ENCODE measurements at places on chromosomes 13 and 19.

DNA sequence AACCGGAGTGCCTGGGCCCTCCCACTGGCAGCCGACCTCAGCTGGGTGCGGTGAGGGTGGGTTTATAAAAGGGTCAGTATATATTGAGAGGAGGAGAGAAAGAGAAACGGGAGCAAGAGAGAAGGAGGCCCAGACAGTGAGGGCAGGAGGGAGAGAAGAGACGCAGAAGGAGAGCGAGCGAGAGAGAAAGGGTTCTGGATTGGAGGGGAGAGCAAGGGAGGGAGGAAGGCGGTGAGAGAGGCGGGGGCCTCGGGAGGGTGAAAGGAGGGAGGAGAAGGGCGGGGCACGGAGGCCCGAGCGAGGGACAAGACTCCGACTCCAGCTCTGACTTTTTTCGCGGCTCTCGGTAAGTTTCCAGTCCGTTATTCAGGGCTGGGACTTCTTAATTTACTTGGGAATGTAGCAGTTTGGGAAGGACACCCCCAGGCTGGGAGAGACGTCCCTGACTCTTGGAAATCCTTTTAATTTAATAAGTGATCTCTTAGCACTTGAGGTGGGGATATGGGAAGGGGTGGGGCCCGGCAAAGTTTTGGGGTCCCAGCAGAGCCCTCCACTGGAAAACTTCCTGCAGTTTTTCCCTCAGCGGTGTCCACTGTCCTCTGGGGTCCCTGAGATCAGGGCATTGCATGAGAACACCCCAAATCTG lies at the start of gene EMP3:
Gene EMP3, plus strand, starts transcription at position 288 of the 646 bp plus-strand sequence. CDS start 1,293 bp downstream, outside the sequence.
- DNase-seq = peak; percentile 63

DNA sequence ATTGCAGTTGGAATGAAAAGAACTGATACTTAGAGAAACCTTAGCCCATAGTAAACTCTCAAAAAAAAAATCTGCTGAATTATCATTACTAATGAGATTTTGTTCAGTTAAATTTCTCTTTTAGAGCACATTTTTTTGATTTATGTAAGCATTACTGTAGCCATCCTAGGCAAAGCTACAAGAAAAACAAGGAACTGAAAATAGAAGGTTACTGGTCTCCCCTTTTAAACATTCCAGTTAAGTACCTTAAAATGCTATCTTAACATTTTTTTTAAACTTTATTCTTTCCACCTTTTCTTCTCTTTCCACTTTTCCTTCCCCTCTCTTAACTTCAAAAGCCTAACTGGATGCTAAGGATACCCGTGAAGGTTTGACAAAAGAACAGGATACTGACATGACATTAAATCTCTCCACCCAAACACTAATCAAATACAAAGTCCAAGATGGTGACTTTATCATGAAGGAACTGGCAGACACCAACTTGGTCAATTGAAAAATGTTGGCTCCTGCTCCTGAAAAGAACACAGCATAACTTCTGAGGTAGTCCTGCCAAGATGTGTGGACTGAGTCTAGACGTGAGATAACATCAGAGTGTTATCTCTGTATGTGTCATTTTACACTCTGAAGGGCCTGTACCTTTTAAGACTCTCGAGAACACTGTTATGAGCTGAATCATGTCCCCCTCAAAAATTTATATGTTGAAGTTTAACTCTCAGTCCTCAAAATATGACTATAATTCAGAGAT lies 29.5 kb upstream of the SACS start:
- DNase-seq = no peak

GRCh38 chr13:27288392-27288791 lies 17.8 kb downstream of the RASL11A start:
- DNase-seq = no peak

DNA sequence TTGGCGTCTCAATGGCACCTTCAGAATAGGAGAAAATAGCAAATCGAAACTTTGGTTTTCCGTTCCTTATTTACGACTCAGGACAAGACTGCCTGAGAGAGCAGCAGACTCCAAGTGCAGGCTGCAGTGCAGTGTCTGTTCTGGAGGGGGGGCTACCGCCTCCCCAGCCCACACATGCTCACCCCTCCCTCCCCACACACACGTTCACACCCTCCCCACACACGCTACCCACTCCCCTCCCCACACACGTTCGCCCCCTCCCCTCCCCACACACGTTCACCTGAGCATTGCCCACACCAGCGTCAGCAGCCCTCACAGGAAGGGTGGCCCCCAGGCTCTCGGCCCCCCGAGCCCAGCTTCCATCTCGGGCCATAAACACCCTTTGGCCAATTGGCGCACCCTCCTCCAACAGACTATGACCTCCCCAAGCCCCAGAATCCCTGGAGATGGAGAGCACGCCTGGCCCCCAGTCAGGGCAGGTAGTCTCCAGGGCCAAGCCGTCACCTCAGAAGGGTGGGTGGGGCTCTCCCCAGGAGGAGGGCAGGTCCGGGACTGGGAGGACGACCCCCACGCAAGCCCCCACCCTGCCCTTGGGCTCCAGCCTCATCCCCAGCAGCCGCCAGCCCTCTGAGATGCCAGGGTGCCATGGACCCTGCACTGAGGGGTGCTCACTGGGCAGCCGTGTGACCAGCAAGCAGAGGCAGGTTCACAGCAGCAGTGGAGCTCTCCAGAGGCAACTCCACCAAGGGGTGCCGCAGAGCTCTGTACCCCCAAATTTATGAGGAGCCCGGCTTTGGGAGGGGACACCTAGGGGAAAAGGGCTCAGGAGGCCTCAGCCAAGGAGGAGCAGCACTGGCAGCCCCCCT lies 27.5 kb downstream of the RASA3 start:
- no peak for DNase-seq

DNA sequence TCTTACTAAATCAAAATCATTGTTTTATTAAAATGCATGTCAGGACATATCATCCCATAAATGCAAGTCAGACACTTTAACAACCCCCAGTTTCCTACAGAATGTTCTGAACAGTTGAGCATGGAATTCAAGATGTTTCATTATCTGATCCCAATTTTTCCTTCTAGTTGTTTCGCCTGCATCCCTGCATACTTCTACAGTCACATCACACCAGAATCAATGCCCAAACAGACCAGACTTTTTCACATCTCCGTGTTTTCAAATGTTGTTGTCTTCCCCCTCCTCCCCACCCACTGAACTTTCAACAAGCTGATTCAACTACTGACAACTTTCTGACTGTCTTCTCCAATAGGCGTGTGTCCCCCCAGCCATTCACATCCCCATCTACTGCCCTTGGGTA lies 48.6 kb downstream of the LHFPL6 start:
- no peak for DNase-seq

- no peak for DNase-seq
Measured at GRCh38 chr19:41860419-41861115, 512 bp downstream of the RPS19 start.

GRCh38 chr13:100673713-100674571 lies 653 bp downstream of the TMTC4 start:
- DNase-seq = no peak
